Stimulated activated CD4-positive, alpha-beta T cell treated with anti-CD3 and anti-CD28 coated beads, Interleukin-1b, Interleukin-23, amount 100 ng/mL, for 1 hour (primary cell): ENCODE measurements at places on chromosomes 16 and 17.
A peak's percentile ranks its signal among the peaks of the same experiment; 100 is the strongest.

DNA sequence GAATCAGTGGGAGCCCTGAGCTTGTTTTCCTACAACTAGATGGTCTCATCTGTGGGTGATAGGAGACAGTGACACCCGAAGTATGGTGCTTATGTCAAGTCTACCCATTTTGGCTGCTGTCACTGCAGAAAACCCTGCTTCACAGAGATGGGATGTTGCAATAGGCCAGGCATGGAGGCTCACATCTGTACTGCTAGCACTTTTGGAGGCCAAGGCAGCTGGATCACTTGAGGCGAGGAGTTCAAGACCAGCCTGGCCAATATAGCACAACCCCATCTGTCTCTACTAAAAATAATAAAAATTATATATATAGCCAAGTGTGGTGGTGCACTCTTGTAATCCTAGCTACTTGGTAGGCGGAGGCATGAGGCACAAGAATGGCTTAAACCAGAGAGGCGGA is 2.3 kb upstream of the HERPUD1 start:
- no peak for DNase-seq

GRCh38 chr16:29310852-29311314 is 95.6 kb downstream of the NPIPB11 start:
- no peak for DNase-seq

GRCh38 chr16:72847187-72848027 is 200.5 kb downstream of the ZFHX3 start:
- DNase-seq, result no peak

DNA sequence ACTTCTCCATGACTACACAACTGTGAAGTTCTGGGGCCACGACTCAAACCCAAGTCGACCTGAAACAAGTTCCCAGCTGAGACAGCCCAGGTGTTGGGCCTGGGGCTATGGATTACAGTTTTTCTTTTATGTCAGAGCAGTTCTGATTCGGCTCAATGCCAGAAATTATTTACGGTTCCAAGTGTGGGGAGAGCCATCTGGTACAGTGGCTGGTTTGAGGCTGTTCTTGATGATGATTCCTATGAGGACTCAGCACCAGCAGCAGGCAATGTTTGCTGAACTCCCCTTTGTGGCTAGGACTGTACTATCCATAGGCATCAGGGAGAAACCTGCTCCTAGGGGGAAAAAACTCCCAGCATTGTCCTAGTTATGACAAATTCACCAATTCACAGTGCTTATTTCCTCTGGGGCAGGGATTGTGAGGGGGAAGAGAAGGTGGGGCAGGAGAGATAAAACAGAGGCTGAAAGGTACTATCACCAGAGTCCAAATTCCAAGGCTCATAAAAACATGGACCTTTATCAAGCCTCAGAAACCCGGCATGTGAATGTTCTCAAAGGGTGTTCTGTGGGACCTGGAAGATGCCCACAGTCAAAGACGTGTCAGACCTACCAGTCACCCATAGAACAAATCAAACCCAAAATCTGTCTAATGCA is 18.2 kb upstream of the CMTM4 start:
- no peak for DNase-seq

DNA sequence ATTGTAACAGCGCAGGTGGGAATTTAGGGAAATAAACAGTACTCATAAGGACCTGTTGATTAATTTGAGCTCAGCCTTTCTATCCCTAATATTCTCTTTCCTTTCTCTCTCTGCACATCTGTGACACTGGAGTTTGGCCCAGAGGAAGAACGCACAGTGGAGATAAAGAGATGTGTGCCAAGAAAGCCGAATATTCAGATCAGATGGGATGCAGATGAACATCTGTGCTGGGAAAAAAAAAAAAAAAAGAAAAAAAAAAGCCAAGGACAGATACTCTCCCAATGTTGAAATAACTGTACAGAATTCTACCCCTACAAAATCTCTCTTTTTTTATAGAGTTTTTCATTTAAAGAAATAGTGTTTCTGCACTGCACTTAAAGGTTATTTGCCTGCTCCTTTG is 485.4 kb downstream of the KCNJ2 start:
- DNase-seq, result no peak

DNA sequence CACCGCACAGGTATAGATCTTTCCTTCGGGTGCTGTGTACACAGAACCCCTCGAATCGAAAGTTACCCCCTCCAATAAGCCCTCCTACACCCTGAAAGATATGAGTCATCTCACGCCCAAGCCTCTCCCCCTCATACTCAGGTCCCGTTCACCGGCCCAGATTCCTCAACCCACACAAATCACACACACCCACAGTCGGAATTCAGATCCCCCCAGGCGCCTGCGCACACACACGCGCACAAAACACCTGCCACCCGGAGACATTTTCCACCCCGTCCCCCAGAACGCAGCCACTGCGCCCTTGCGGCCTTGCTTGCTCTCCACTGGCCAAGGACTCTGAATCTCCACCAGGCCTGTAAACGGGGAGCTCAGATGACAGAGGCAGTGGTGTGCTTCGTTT is 4.9 kb downstream of the JPH3 start:
- DNase-seq, result no peak

DNA sequence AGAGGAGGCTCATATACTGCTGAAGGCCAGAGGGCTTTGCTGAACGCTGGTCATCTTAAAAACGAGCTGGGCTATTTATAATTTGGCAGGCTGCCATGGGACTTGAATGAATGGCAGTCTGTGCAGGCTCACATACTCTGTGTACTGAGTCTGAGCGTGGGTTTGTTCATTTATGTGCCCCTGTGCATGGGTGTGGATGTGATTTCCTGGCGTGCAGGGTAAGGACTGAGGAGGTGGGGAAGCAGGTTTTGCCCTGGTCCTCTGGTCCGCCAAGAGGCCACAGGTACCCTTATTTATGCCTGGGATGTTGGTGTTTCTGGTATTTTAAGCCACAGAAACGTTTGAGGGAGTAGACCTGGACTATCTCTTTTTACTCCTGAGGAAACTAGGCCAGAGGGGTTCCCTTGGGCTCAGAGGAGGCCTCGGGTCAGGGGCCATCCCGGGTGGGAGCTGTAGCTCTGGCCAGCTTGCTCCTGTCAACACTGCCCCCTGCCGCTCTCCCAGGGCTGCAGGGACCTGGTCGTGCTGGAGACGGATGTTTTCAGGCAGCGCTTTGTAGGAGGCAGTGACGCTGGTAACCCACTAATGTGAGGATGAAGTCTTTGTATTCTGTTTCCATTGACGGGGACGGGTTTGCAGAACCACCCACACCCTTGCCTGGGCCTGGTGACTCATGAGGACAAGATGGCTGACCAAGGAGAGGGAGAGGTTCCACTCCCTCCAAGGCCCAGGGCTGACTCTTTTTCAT is 184.4 kb downstream of the MSI2 start:
- peak; percentile 37 for DNase-seq

DNA sequence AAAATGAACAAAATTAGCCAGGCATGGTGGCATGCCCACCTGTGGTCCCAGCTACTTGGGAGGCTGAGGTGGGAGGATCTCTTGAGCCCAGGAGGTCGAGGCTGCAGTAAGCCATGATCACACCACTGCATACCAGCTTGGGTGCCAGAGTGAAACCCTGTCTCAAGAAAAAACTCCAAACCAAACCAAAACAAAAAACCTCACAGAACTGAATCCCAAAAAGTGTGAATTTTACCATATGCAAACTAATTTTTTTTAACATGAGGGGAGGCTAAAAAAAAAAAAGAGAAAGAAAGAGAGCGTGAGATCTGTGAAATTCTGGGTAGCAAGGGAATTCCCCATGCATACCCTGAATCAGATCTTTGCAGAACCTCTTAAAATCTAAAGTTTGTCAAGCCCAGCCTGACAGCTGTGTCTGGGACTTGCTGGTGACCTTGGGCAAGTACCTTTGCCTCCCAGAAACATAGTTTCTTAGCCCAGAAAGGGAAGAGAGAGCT is 17.1 kb upstream of the CDH1 start:
- no peak for DNase-seq

DNA sequence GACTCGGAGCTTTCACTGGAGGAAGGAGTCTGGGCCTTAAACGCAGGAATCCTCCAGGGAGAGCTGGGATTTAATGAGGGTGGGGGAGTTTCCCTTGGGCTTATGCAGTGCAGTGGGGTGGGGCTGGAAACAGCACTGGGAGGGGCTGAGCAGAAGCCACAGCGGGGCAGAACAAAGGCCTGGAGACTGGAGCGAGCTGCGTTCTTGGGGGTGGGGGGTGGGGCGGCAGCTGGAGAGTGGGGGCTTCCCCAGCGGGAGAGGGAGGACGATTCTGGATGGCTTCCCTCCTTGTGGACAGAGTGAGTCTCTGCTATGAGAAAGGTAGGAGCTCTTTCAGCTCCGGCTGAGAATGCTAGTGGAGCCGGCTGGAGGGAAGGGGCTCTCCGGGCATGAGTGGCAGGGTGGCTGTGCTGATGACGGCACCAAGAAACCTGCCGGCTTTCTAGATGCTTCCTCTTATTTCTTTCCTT is 406.0 kb downstream of the SEC14L1 start:
- DNase-seq, result no peak

DNA sequence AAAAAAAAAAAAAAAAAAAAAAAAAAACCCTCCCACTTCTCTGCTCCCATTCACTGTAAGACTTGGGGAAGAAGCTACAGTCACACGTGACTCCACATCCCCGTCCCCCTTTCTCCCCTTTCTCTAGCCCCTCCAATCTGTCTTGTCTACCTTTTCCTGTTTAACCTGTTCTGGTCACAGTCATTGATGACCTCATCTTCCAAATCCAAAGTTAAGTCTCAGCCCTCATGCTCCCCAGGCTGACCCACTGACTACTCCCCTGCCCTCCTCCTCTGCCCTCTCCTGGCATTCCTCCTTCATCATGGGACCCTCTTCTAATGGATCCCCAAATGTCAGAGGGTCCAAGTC is 1.6 kb upstream of the CDH5 start:
- no peak for DNase-seq

DNA sequence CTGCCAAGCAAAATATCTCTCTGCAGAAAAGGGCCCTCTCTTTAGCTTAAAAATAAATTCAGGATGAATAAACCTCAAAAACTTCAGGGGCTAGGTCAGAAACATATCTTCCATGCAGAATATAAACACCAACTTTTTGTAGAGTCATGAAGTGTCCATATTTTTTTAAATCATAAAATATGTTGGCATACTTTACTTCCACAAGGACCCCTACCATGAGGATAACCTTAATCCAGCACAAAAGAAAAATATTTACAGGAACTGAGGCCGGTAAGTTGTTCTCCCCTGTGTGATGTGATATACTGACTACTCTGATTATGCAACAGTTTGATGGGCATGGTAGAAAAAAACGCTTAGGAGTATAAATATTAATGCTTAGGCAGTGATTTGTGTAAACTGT is 264.8 kb upstream of the CDH11 start:
- DNase-seq, result no peak

DNA sequence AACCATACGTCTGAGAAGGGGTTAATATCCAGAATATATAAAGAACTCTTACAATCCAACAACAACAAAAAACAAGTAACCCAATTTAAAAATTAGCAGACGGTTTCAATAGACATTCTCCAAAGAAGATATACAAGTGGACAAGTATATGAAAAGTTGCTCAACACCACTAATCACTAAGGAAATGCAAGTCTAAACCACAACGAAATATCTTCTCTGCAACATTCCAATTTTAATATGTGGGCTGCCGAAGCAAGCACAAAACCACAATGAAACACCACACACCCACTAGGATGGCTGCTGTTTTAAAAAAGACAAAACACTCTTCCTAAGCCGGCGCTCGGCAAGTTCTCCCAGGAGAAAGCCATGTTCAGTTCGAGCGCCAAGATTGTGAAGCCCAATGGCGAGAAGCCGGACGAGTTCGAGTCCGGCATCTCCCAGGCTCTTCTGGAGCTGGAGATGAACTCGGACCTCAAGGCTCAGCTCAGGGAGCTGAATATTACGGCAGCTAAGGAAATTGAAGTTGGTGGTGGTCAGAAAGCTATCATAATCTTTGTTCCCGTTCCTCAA is 5.9 kb upstream of the SLC13A2 start:
- DNase-seq, result no peak

GRCh38 chr16:88552166-88552565 is 18.0 kb upstream of the ZC3H18 start:
- no peak for DNase-seq

GRCh38 chr16:81541314-81541713 is 96.7 kb downstream of the CMIP start:
- no peak for DNase-seq

DNA sequence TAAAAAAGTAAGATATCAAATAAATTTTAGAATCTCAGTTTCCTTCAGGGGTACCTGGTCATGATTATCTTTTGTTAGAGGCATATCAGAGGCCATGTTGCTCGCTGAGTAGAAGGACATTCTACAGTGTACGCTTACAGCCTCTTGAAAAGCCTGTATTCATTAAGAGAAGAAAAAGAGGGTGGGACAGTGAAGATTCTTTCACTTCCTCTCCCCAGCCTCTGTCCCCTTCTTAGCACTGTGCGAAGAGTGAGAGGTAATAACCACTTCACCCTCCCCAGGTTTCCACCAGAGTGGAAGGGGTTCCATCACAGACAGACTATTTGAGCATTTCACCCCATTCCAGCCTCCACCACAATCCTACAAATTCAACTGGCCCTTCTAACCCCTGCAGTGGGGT is 4.8 kb upstream of the LPO start:
- no peak for DNase-seq

DNA sequence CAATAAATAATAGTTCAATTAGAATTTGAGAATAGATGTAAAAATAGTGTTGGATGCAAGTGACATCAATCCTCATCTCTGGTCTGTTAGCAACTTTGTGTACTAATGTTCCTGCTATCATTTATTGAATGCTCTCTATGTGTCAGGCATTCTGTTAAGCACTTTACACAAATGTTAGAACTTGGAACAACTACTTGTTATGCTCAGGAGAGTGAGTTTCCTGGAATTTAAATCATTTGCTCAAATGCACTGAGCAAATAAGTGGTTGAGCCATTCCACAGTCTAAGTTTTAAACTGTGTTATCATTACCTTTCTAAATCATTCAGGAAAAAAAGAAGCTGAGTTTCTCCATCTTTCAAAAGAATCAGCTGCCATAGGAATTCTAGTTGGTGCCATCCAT is 1327.3 kb upstream of the GOT2 start:
- DNase-seq, result no peak

GRCh38 chr17:4506892-4507291 is 8.2 kb downstream of the SPNS2 start:
- DNase-seq, result no peak

DNA sequence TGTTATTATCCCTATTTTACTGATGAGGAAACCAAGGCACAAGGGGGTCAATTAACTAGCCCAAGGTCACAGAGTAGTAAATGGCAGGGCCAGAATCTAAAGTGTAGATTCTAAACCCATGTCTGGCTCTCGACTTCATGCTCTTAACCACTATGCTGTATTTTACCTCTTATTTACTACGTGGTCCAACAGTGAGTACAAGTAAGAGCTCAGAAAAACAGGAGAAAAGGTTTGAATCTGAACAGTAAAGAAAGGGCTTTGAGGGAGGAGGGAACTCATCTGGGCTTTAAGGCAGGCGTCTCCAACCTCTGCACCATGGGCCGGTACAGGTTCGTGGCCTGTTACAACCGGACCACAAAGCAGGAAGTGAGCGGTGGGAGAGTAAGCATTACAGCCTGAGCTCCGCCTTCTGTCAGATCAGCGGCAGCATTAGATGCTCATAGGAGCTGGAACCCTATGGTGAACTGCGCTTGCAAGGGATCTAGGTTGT is 62.9 kb downstream of the SMURF2 start:
- DNase-seq, result peak; percentile 2
